ENCODE measurements at places on chromosomes 2 and 18. TPM values are rescaled to one million over a fixed set of nuclear protein-coding genes. Genes with fewer than 3 reads are reported as not detected.

DNA sequence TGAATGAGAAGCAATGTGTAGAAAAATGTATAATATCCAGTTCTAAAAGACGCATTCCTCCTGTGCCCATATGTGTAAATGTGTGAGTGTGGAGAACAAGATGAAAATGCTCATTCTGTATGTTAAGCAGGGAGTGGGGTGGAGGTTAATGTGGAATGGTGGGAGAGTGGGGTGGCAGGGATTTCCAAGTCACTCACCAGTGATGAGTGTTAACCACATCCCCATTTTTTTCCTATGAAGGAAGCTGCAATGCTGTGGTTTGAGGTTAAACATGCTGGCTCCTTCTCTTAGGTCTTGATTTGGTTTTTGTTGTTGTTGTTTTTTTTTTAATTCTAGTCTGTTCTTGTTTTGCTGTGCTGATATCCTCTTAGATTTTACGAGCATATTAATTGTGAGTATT, 169.4 kb downstream of the NEDD4L start:
- no peaks in the 10 kb centered on the region for H3K36me3 ChIP-seq
- no peak overlapping the region for H3K4me3 ChIP-seq
- DNase-seq = no peak
- peaks cover 13% of the 10 kb centered on the region for H3K4me1 ChIP-seq

CNDP1 gene
- total RNA-seq = not detected

IL18R1 gene
- 18.4 TPM for total RNA-seq

KCNIP3 gene
- total RNA-seq = not detected

LMAN2L gene
- total RNA-seq = 4.8 TPM

DNA sequence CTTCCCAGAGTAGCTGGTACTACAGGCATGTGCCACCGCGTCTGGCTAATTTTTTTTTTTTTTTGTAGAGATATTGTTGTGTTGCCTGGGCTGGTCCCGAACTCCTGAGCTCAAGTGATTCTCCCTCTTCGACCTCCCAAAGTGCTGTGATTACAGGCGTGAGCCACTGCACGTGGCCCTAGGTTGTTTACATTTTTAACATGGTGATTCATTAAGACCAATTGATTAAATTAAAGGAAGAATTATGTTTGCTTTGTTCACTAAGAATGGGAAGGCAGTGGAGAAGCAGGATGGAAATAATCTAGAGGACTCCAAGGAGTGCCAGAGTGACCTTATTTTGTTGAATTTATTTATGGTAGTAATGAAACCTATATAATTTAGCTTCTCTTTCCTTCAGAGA, 7.5 kb downstream of the LCLAT1 start:
- H3K4me3 ChIP-seq = no peak overlapping the region
- H3K27ac ChIP-seq = no peak overlapping the region
- peaks cover 7% of the 10 kb centered on the region for H3K36me3 ChIP-seq
- H3K4me1 ChIP-seq = peaks cover 60% of the 10 kb centered on the region
- H3K27me3 ChIP-seq = no peaks in the 10 kb centered on the region
- DNase-seq = no peak

DNA sequence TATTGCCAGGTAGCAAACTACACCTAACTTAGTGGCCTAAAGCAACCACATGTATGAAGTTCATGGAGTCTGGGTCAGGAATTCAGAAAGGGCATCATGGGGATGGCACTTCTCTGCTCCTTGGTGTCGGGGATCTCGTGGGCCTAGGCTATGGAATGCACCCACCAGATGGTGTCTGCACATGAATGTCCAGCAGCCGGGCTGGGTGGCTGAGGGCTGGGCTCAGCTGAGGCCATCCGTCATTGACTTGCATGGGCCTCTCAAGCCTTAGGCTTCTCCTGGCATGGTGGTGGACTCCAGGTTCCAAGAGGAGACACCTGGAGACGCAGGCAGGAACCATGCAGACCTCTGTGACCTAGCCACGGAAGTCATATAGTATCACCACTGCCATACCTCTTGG, 26.0 kb upstream of the RPL31 start:
- H3K27ac ChIP-seq = no peak overlapping the region
- H3K4me1 ChIP-seq = no peaks in the 10 kb centered on the region
- DNase-seq = no peak
- H3K4me3 ChIP-seq = no peak overlapping the region

GRCh38 chr2:171102802-171103201, 57.9 kb downstream of the TLK1 start:
- peak; percentile 16 for DNase-seq
- no peak overlapping the region for H3K4me3 ChIP-seq
- peaks cover 36% of the 10 kb centered on the region for H3K4me1 ChIP-seq

- H3K36me3 ChIP-seq = peaks cover 35% of the 10 kb centered on the region
- no peak overlapping the region for H3K4me3 ChIP-seq
- H3K27ac ChIP-seq = no peak overlapping the region
- H3K27me3 ChIP-seq = no peaks in the 10 kb centered on the region
Measured at GRCh38 chr2:143719406-143719805, 590.2 kb downstream of the ARHGAP15 start.

DNA sequence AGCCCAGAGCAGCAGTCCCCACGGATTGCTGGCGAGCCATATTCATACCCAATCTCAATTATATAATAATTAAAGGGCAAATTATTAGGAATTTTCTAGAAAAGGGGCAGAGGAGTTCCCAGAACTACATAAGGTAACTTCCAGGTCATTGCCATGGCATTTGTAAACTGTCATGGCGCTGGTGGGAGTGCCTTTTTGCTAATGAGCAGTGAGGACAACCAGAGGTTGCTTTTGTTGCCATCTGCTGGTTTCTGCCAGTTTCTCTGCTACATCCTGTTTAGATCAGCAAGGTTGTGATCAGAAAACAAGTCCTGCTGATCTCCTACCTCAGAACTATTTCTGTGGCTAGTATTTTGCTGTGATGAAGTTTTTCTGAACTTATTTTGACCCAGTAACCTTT, 159.8 kb upstream of the PIEZO2 start:
- no peaks in the 10 kb centered on the region for H3K36me3 ChIP-seq
- no peaks in the 10 kb centered on the region for H3K4me1 ChIP-seq
- no peaks in the 10 kb centered on the region for H3K27me3 ChIP-seq

- H3K4me3 ChIP-seq = no peak overlapping the region
- H3K36me3 ChIP-seq = no peaks in the 10 kb centered on the region
- H3K4me1 ChIP-seq = no peaks in the 10 kb centered on the region
- peak; percentile 78 for DNase-seq
- peaks cover 25% of the 10 kb centered on the region for H3K27me3 ChIP-seq
- H3K27ac ChIP-seq = no peak overlapping the region
Measured at GRCh38 chr2:23351388-23352141, 33.4 kb upstream of the KLHL29 start.

DNA sequence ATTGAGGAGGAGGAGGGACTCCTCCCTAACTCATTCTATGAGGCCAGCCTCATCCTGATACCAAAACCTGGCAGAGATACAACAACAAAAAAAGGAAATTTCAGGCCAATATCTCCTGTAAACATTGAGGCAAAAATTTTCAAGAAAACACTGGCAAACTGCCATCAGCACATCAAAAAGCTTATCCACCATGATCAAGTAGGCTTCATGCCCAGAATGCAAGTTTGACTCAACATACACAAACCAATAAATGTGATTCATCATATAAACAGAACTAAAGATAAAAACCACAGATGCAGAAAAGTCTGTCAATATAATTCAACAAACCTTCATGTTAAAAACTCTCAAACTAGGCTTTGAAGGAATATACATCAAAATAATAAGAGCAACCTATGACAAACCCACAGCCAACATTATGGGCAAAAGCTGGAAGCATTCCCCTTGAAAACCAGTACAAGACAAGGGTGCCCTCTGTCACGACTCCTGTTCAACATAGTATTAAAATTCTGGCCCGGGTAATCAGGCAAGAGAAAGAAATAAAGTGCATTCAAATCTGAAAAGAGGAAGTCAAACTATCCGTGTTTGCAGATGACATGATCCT, 1014.3 kb downstream of the CBLN2 start:
- H3K4me1 ChIP-seq = no peaks in the 10 kb centered on the region
- H3K27me3 ChIP-seq = no peaks in the 10 kb centered on the region
- no peak for DNase-seq
- H3K4me3 ChIP-seq = no peak overlapping the region

ZNF512 gene
- 34.7 TPM for total RNA-seq

DNA sequence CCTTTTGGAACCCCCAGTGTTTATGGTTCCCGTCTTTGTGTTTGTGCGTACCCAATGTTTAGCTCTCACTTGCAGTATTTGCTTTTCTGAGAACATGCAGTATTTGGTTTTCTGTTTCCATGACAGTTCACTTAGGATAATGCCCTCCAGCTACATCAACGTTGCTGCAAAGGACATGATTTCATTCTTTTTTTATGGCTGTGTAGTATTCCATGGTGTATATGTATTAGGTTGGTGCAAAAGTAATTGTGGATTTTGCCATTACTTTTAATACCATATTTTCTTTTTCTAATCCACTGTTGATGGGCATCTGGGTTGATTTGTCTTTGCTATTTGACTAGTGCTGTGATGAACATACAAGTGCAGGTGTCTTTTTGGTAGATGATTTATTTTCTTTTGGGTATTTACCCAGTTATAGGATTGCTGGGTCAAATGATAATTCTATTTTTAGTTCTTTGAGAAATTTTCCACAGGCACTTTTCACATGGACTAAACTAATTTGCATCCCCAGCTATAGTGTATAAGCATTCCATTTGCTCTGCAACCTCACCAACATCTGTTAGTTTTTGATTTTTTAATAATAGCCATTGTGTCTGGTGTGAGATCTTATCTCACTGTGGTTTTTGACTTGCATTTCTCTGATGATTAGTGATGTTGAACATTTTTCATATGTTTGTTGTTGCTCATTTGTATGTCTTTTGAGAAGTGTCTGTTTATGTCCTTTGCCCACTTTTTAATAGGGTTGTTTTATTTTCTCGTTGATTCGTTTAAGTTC, 63.6 kb downstream of the CERS6 start:
- no peak overlapping the region for H3K27ac ChIP-seq
- DNase-seq = no peak
- H3K27me3 ChIP-seq = no peaks in the 10 kb centered on the region
- H3K36me3 ChIP-seq = no peaks in the 10 kb centered on the region

MYL1 gene
- not detected for total RNA-seq

- H3K36me3 ChIP-seq = no peaks in the 10 kb centered on the region
- H3K4me3 ChIP-seq = no peak overlapping the region
- no peaks in the 10 kb centered on the region for H3K27me3 ChIP-seq
- H3K27ac ChIP-seq = no peak overlapping the region
- DNase-seq = no peak
- no peaks in the 10 kb centered on the region for H3K4me1 ChIP-seq
Measured at GRCh38 chr2:192313773-192314172, 119.0 kb upstream of the TMEFF2 start.

DNA sequence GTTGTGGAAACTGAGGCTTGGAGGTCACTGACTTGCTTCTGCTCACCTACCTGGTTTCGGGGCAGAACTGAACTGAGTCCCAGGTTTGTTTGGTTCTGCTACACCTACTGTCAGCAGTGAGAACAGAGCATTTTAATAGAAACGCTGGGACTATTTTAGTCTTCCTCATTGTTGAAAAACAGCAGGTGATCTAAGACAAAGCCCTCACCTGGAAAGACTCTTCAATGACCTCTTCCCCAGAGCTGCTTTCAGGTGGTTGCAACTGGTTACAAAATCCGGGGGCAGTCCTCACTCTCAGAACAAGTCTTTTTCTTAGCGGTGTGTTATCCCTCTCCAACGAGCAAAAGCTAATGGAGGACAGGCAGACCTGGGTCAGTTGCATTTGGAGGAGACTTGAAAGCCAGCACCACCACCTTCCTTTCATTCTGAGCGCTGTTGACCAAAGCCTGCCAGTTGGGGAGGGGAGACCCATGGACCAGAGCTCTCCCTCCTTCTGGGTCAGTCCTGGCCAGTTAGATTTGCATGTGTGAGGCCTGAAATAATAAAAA, 217.0 kb downstream of the NCK2 start:
- H3K4me3 ChIP-seq = no peak overlapping the region
- H3K27me3 ChIP-seq = no peaks in the 10 kb centered on the region
- H3K36me3 ChIP-seq = no peaks in the 10 kb centered on the region
- no peak overlapping the region for H3K27ac ChIP-seq
- no peaks in the 10 kb centered on the region for H3K4me1 ChIP-seq
- DNase-seq = no peak
